AG10803 (cell line): ENCODE measurements at places on chromosomes 12 and 14.

DNA sequence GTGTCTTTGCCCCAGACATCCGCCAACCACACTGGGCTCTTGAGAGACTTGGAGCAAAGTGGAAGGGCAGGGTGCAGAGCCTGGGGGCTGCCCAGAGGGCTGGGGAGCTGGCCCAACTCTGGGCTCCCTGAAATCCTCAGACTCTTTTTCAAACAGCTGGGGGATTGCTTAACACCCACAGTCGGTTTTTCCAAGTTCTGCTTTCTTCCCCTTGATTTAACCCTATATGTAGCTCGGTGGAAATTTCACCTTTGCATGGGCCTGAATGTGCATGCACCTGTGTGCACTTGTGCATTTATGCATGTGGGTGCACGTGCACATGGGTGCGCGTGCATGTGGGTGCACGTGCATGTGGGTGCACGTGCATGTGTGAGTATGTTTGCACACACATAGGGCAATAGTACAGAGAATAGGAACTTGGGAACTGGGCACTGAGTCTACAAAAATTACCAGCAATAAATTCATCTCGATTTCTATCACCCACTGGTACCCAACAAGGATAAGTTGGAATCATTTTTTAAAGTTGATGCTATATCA, 52.3 kb upstream of the RFLNA start:
- DNase-seq = no peak

DNA sequence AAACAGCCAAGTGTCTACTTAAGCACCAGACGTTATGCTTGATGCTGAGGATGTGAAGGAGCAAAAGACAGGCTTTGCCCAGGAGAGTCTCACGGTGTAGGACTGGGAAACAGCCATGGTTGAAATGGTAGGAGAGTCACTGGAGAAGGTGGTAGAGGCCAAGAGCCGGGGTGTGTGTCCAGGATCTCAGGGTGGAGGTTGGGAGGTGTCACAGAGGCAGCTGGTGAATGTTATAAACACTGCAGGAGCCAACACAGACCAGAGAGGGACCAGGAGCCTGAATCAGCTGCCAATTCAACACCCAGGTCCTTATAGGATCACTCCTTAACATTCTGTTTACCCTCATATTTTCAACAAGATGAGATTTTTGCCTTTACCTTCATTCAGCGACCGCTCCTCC, 7.5 kb downstream of the NID2 start:
- no peak for DNase-seq

GRCh38 chr12:45425426-45425825, 209.5 kb downstream of the ANO6 start:
- DNase-seq = peak; percentile 74

GRCh38 chr12:116933091-116933490, 22.3 kb downstream of the FBXW8 start:
- DNase-seq = no peak

GRCh38 chr14:103710771-103711377, 4.4 kb downstream of the XRCC3 start:
- DNase-seq = no peak

GRCh38 chr14:63418020-63418419, 99.3 kb upstream of the GPHB5 start:
- DNase-seq = no peak

DNA sequence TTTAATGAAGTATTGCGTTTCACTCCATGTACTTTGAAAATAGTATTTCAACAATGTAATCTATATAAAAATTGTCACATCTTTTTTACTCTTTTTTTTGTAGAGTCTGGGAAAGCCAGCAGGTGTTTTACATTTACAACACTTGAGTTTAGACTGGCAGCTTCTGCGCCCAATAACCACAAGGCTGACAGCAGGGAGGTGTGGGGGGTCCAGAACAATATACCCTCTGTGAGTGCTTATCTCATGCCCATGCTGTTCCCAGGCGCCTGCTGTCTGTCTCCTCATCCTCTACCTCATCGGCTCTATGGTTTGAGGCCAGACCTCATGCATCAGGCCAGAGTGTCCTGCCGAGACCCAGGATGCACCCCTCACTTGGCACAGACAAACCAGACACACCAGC, 24.9 kb downstream of the FBRSL1 start:
- no peak for DNase-seq

DNA sequence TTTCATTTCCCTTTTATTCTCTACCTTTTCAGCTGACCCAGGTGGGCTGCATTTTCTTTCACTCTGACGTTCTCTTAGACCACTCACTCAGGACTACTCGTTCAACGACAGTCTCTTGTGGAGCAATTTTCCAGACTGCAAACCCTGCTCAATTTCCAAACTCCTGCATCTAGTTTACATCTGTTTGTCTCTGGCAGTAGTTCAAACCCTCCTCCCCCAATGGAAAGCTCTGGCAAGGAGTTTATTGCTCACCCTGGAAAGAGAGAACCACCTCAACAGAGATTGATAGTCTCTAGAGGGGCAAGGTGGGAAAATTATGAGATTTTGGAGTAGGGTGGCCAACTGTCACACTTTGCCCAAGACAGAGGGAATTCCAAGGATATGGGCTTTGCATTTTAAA, 130.2 kb downstream of the TSHR start:
- DNase-seq = no peak

DNA sequence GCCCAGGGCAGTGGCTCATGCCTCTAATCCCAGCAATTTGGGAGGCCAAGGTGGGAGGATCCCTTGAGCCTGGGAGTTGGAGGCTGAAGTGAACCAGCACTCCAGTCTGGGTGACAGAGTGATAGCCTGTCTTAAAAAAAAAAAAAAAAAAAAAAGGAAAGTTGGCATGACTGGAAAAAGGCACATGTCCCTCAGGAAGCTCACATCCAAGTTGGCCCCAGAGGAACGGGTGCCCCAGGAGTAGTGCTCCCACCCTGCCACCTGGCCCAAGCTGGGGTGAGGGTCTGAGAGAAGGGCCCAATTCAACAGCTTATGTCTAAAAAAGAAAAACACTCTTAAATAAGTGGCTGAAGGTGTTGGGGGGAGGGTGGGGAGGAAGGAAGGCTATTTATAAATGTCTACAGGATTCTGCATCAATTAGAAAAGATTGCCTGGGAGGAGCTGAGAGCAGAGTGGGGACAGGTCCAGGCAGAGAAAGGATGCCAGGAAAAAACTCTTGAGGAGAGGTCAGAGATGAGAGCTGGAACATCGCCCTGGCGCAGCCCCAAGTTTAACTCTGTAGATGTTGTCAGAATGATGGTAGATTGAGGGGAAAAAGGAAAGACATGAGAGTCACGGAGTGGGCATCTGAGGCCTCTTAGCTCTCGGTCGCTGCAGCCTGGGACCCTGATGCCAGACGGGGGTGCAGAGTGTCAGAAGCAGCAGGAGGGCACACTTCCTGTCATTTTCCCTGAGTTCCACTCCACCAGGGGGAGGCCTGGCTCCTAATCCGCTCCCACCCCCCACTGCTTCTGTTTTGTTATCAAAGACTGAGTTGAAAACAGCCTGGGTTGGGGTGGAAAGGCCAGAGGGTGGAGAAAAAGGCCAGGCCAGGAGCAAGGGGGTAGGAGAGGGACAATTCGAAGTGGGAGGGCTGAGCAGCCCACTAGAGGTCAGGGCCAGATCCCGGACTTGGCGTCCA, 7.3 kb downstream of the SPRYD3 start:
- DNase-seq = peak; percentile 58

- DNase-seq = peak; percentile 98
Observed at GRCh38 chr12:46382964-46383653, 10.5 kb upstream of the SLC38A2 start.

GRCh38 chr14:49920935-49921334, 28.1 kb downstream of the ARF6 start:
- no peak for DNase-seq
